A549 treated with RU486 at 1 μM for 4 hours (cell line): ENCODE measurements at places on chromosomes 16 and 17. TPM values are rescaled to one million over a fixed set of nuclear protein-coding genes. Genes with fewer than 3 reads are reported as not detected.

The STX1B gene
- 1.5 to 2.1 TPM (median 1.5 TPM) in 5 replicates for total RNA-seq

The SEZ6L2 gene
- total RNA-seq = 17.9 to 25.3 TPM (median 20.4 TPM) in 5 replicates

The LITAF gene
- total RNA-seq = 175 to 204 TPM (median 195 TPM) in 5 replicates

The STXBP4 gene
- total RNA-seq = 2.9 to 6.9 TPM (median 3.4 TPM) in 5 replicates

The PHKG2 gene
- total RNA-seq = 16.5 to 27.8 TPM (median 22.1 TPM) in 5 replicates

The CD300E gene
- total RNA-seq = not detected in 5 replicates

The CCL17 gene
- not detected in 5 replicates for total RNA-seq

The CD300LD gene
- total RNA-seq = not detected in 5 replicates

The SPATA2L gene
- 7.7 to 12.8 TPM (median 11.0 TPM) in 5 replicates for total RNA-seq

The PDILT gene
- total RNA-seq = not detected in 5 replicates

The UBALD1 gene
- 33.7 to 66.3 TPM (median 62.3 TPM) in 5 replicates for total RNA-seq

The C17orf78 gene
- total RNA-seq = not detected in 5 replicates

The MSI2 gene
- 38.9 to 50.1 TPM (median 41.6 TPM) in 5 replicates for total RNA-seq

The KRT24 gene
- not detected in 5 replicates for total RNA-seq

The CHST4 gene
- total RNA-seq = 0.05 to 0.08 TPM in 2 of 5 replicates, not detected in the others

The CCL4L2 gene
- total RNA-seq = not detected in 5 replicates

The CACNA1G gene
- 3.7 to 5.4 TPM (median 4.7 TPM) in 5 replicates for total RNA-seq
